Stimulated activated CD8-positive, alpha-beta memory T cell treated with anti-CD3 and anti-CD28 coated beads, Interleukin-4, amount 100 ng/mL, for 1 hour (primary cell): ENCODE measurements at places on chromosomes 5 and 9.

GRCh38 chr9:129768486-129768885, 15.6 kb upstream of the PTGES start:
- no peak for DNase-seq

DNA sequence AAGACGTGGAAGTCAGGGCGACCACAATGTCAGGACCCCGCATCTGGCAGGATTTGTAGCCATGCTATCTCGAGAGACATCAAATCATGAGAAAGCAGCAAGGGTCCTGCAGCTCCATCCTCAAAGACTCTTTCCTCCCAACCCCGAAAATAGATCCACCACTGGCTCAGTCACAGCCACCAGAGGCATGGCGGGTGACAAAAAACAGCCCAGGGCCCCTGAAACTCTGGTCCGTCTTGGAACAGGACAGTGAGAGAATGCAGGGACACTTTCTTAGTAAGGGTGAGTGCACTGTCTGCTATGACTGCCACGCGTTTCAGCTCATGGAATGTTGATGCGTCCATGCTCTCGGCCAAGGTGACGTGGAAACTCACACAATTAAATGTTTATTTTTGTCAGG, 220.9 kb downstream of the IRX2 start:
- DNase-seq, result no peak

- DNase-seq, result no peak
These were observed 83.3 kb downstream of the ZNF608 start for GRCh38 chr5:124663101-124663506.

- no peak for DNase-seq
These were observed 30.1 kb upstream of the SLC12A2 start for GRCh38 chr5:128053291-128053954.

DNA sequence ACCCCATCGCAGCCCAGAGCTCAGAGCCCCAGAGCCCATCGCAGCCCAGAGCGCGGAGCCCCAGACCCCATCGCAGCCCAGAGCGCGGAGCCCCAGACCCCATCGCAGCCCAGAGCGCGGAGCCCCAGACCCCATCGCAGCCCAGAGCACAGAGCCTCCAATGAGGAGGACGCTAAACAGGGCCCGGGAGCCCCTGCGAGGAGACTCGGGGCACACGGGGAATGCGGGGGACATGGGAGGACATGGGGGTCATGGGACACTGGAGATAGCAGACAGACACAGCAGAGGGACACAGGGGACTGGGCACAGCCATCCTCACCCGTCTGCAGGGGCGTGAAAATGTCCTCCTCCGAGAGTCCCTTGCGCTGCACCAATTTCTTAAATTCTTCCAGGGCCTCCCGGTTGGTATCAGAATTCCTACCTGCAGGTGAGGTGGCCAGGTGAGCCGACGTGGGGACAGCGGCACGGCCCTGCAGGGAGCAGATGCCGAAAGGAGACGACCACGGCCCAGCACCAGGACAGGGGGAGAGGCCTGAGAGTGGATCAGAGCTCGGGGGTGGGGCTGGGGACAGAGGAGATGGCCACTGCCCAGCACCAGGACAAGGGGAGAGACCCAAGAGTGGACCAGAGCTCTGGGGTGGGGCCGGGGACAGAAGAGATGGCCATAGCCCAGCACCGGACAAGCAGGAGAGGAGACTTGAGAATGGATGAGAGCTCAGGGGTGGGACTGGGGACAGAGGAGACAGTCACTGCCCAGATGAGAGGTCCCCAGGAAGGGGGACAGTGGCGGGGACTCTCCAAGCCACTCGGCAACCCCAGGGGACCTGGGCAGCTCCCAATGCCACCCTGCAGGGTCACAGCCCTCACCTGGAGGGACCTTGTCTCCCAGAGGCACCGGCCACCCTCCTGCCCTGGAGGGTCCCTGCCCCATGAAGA, 2.8 kb downstream of the OBP2B start:
- DNase-seq, result no peak

- DNase-seq, result no peak
These were observed 10.7 kb downstream of the OGN start for GRCh38 chr9:92393686-92394085.

DNA sequence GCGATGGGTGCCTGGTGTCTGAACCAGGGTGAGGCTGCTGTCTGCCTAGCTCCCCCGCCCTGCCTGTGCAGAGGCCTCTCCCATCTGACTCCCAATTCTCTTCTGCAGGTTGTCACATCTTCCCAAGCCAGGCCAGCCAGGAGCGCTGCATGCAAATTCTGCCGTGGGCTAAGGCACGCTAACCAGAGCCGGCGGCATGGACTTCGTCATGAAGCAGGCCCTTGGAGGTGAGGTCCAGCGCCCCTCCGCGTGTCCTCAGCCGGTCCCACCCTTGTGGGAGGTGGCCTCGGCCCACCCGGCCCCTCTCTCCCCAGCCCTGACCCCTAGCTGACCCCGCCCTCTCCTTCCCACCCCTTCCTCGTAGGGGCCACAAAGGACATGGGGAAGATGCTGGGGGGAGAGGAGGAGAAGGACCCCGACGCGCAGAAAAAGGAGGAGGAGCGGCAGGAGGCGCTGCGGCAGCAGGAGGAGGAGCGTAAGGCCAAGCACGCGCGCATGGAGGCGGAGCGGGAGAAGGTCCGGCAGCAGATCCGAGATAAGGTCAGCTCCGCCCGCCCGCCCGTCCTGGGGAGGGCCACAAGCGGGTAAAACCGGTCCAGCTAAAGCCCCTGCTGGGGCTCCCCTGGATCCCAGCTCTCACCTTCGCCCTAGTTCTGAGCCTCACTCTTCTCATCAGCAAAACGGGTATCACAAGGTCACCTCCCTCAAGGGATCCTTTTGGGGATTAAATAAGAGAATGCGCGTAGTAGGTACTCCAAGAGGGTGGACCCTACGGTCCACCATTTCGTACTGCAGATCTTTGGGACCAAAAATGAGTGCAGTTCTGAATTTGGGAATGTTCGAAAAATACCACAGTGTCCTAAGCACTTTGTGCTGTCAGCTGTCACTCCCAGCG, 7.4 kb downstream of the CPLX2 start:
- DNase-seq, result no peak

GRCh38 chr5:38070304-38070950, 187.9 kb upstream of the EGFLAM start:
- DNase-seq, result no peak

DNA sequence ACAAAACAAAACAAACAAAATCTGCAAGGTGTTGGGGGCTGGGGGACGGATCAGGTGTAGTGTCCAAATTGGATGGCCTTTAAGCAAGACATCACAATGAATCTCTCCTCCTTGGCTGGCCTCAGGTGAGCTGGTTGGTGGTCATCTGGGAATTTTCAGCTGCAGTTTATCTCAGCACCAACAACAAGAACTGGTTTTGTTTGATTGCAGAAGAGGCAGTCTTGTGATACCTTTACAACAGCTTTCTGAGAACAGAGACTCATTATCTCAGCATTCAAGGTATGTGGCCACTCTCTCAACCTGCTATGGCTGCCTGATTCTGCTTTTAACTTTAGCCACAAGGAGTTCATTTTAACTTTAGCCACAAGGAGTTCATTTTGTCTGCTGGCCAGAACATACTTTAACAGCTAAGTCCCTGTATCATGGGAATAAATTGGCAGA, 1543.4 kb downstream of the EFNA5 start:
- DNase-seq, result no peak

DNA sequence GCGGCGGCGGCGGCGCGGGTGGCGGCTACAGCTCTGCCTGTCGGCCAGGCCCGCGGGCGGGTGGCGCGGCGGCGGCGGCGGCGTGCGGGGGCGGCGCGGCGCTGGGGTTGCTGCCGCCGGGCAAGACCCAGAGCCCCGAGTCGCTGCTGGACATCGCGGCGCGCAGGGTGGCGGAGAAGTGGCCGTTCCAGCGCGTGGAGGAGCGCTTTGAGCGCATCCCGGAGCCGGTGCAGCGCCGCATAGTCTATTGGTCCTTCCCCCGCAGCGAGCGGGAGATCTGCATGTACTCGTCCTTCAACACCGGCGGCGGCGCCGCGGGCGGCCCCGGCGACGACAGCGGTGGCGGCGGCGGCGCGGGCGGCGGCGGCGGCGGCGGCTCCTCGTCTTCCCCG, 296 bp downstream of the ZSWIM6 start:
- no peak for DNase-seq

DNA sequence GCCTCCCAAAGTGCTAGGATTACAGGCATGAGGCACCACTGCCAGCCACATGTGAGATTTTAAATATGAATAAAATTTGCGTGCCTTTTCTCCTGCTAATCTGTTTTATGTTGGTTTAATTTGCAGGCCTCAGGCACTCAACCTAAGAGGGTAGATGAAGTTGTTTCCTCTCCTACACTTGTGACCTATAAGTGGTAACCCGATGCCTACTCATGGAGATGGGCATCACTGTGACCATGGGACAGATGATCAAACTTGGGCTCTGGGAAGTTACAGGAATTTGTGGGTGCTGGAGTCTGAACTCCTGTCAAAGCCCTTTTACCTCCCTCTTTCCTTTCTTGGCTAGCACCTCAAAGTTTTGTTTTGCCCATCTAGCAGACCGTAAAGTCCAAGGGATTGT, 1.1 kb downstream of the SLC28A3 start:
- DNase-seq, result no peak

DNA sequence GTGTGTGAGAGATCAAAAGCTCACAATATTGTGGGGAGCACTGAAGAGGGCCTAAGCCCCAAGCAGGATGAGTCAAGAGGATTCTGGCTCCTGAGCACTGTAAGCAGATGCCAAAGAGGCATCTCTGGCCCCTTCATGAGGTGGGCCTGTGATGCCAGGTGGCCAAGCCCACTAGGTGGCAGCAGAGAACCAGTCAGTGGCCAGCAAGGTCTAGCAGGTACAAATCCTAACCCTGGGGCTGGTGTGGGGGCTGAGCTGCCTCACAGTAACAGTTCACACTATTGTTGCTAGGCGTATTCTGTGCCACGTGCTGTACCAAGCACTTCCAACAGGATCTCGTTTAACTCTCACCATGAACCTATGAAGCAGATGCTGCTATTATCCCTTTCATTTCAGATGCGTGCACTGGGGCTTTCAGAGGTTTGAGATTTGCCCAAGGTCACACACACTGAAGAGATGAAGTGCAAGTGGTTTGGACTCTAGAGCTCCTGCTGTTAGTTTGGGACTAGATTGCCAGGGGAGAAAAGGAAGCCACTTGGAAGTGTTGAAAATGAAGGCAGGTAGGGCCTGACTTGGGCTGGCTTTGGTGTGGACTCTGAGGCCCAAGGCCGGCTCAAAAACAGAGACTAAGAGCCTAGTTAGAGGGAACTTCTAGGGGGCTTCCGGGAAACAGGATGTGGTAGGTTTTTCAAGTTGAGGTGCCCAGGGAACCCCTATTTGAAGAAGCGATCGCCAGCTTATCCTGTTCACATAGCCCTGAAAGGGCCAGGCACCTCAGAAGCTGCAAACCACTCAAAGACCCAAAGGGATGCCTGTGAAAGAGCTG, 4.4 kb upstream of the MLANA start:
- DNase-seq, result peak; percentile 60

- DNase-seq, result no peak
These were observed 14.4 kb upstream of the TMOD1 start for GRCh38 chr9:97487107-97487506.

GRCh38 chr9:113558632-113559502, 95.3 kb downstream of the RGS3 start:
- DNase-seq, result no peak

- no peak for DNase-seq
These were observed 1.7 kb upstream of the PTGER4 start for GRCh38 chr5:40678026-40678425.

DNA sequence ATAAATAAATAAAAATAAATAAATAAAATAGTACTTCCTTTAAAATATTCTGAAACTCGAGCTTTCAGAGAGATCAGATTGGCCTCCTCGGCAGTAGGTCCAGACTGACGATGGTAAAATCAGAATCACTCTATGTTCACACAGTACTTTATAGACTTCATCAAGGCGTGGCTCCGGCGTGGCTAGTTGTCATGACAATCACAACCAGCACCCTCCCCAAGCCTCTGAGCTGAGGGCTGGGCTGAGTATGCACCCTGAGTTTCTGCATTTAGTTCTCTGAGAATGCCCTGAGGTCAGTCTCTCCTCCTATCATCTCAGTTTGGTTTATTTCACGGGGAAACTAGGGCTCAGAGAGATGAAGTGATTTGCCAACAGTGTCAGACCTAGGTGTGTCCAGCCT, 43.3 kb upstream of the BARHL1 start:
- no peak for DNase-seq
